ENCODE measurements at places on chromosomes 12 and 14.

GRCh38 chr14:22194664-22195063 lies 394.4 kb downstream of the DAD1 start:
- no peak for DNase-seq

DNA sequence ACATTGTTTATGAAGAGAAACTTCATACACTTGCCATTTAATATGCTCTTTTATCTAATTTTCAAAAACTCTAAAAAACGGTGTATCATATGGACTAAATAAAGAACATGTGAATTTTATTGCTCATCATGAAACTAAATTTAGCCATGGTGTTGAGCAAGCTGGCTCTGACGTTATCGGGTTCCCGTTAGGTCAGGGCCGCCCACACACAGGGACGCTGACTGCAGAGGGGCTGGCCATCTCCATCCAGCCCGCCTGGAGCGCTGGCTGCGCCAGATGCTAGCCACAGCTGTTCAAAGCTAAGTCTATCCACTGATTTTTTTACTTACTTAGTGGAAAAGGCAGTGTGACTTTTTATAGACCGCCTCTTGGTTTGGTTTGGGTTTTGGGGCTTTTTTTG lies 36.5 kb upstream of the DYNC1H1 start:
- DNase-seq: no peak

- DNase-seq: no peak
These were observed 10.8 kb downstream of the CRACR2A start for GRCh38 chr12:3741882-3742672.

DNA sequence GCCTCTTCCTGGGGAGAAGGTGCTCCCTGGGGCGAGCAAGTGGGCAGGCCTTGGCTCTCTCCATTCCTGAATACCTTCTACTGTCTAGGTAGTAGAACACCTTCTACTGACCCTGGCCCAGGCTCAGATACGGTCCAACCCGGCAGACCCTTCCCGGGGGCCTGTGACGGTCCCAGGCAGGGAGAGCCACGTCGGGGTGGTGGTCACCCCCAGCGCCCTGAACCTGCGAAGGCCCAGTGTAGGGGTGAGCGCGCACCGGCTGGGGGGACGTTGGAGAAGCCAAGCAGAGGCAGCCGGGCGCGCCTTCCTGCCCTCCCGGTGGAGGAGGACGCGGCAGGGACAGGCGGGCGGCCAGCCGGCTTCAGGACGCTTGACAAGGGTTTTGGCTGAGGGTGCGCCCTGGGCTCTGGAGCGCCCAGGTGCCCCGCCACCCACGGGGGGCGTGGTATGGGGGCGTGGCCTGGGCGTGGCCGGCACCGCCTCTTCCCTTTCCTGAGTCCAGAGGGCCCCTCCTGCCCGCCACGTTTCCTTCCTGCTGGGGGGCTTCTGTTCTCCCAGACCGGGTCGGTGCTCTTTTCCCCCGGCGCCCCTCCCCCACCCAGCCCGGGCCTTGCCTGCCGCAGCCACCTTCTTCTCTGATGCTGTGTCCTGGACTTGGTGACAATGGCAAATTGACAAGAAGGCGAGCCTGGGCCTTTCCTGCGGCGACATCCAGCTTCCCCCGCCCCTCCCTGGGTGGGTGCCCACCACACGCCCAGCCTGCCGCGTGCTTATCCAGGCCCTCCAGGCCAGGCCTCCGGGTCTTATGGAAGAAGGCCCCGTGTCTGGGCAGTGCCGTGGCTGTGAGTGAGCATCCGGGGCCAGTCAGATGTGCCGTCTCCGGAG lies 24.5 kb upstream of the PPP1R13B start:
- DNase-seq: no peak

- DNase-seq: no peak
These were observed 31.2 kb downstream of the FBXO21 start for GRCh38 chr12:117158911-117159553.

- DNase-seq: no peak
These were observed 208.8 kb upstream of the EEA1 start for GRCh38 chr12:93137656-93138612.

- DNase-seq: no peak
These were observed 210.4 kb upstream of the FAR2 start for GRCh38 chr12:28938581-28939235.

- no peak for DNase-seq
These were observed 26.1 kb upstream of the BHLHE41 start for GRCh38 chr12:26150736-26151450.

- no peak for DNase-seq
These were observed 551 bp downstream of the METTL1 start for GRCh38 chr12:57771236-57771872.

- no peak for DNase-seq
These were observed 17.7 kb downstream of the ERP27 start for GRCh38 chr12:14920475-14921126.

- DNase-seq: no peak
These were observed 67.4 kb downstream of the LGMN start for GRCh38 chr14:92680781-92681650.

DNA sequence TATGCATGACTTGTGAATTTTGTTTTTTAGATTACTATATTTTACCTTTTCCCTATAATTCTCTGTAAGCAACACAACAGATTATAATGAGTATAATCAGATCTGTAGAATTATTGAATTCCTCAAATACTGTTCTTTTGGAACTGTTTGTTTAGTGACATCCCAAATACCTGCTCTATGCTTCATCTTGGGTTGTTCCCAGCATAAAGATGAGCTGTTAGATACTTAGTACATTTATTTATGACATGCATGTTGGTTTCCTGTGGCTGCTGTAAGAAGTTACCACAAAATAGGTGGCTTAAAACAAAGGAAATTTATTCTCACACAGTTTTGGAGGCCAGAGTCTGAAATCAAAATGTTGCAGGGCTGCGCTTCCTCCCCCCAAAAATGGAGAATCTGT lies 78.4 kb downstream of the PTPRR start:
- DNase-seq: no peak

- no peak for DNase-seq
These were observed 56.5 kb upstream of the CCND2 start for GRCh38 chr12:4217091-4217490.

DNA sequence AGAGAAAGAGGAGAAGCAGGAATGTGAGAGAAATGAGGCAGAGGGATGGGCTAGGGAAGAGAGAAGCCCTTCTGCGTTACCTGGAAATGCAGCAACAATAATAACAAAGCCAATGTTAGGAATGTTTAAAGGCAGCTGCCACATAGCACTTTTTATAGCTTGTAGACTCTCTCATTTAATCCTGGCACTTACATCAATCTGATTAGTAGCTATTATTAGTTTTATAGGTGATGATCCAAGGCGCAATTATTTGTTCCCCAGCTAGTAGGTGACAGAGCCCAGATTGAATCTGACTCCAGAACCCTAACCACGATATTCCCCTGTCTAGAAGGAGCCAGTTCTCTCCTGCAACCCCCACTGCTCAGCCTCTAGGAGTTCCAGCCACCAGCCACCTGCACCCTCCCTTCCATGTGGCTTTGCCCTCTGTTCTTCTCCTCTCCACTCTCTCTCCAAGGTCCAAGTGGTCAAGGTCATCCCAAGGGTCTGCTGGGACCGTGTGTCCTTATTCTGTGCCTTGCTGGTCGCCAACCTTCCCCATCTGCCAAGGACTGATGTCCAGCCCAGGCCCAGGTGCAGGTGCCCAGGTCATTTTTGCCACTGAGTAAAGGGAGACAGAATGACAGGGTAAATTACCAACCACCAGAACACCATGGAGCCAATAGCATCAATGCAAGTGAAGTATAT lies 29.4 kb upstream of the CIPC start:
- DNase-seq: no peak

DNA sequence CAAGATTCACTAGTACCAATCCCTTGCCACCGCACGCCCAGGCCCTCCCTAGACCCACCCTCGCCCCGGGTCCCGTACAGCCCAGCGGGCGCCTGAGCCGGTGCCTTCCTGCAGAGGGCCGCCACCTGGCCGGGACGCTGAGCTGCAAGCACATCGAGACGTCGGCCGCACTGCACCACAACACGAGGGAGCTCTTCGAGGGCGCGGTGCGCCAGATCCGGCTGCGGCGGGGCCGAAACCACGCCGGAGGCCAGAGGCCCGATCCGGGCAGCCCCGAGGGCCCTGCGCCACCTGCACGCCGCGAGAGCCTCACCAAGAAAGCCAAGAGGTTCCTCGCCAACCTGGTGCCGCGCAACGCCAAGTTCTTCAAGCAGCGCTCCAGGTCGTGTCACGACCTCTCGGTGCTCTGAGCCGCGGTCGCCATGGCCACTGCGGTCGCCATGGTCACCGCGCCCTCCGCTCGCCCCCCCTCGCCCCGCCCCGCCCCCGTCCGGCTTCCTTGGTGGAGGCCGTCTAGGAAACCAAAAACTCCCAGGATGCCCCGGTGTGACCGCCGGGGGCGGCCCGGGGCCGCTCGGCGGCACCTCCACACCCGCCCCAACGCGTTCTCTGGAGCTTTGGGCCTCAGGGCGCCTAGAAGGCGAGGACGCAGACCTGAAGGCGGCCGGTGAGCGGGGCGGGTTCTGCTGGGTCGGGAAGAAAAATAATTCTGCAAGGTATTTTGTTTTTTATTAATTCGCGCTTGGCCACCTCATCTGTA lies 3.7 kb downstream of the REM2 start:
- DNase-seq: peak; percentile 47

DNA sequence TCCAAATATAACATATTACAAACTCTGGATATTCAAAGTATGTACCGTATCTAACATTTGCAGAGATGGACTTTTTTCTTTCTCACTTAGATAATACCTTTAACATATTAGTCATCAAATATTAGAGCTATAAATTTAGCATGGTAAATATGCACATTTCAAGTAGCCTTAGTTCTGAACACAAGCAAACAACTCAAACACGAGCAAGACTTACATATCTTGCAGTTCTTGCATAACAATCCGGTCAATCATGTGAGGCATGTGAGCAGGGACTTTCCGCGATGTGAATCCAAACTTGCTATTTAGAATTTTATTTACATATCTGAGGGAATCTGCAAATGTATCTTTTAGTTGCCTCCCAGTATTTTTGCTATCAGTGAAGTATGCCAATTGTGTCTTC lies 22.1 kb upstream of the SYCP3 start:
- no peak for DNase-seq

DNA sequence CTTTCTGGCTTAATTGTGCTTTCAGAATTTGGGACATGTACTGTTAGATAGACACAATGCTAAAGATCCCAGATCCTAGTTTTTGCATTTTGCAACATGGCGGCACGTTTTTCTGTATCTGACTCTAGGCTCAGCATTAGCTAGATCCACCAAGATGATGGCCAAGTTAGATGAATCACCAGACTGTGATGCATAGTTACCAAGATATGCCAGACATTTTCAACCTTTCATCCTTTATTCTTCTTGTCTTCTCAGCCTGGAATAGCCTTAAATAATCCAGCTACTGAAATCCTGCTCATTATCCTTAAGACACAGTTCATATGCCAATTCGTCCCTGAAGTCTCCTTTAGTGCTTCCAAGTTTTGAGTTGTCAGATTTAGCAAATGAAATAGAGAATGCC lies 144.9 kb upstream of the CRY1 start:
- DNase-seq: no peak

GRCh38 chr12:132423251-132423819 lies 66.6 kb upstream of the FBRSL1 start:
- DNase-seq: no peak

- DNase-seq: no peak
These were observed 5.3 kb downstream of the BHLHE41 start for GRCh38 chr12:26119391-26119989.

GRCh38 chr12:111327474-111327873 lies 41.4 kb downstream of the PHETA1 start:
- no peak for DNase-seq

DNA sequence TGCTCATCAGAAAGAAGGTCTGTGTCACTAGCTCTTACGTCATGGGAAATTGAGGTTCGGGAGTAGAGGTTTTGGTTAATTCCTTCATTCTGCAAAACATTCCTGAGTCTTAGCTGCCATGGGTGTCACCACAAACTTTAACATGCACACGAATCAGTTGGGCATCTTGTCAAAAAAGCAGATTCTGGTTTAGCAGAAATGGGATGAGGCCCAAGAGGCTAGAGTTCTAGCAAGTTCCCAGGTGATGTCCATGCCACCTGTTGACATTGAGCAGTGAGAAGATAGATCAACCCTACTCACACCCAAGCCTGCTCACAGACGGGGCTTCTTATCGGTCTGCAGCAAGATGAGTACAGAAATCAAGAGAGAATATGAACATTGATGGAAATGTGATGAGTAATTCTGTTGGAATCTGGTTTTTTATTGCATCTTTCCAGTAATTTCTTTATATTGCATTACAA lies 11.7 kb upstream of the RIN3 start:
- DNase-seq: no peak

DNA sequence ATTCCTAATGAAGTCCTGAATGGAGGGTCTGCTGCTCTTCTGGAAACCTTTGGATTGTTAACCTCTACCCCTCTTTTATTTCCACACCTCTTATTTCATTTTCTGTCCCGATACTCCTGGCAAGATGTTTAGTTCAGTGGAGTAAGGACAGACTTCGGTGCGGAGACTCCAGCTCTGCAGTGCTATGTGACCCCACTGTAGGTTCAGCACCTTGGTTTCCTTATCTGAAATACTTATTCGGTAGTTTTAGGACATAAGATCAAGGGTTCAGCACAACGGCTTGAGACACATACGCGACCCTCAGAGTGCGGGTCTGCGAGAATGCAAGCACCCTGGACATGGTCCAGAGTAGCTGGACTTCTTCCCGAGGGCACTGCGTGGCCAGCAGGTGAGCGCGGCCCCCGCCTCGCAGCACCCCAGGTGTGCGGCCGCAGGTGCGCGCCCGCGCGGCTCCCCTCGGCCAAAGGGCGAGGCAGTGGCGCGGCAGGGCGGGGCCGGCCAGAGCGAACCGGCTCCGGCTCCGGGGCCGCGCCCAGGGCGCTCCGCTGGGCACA lies 465 bp upstream of the FGD4 start:
- DNase-seq: no peak

DNA sequence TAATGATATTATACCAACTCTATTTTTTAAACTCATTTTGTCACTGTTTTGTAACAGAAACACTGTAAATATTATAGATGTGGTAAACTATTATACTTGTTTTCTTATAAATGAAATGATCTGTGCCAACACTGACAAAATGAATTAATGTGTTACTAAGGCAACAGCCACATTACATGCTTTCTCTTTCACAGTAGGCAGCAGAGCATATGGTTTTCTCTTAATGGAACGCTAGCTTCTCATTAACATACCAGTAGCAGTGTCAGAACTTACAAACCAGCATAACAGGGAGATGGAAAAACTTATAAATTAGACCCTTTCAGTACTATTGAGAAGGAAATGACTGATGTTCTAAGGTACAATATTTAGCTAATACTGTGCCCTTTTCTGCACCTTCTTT lies 398.8 kb downstream of the PRKD1 start:
- peak; percentile 44 for DNase-seq
